ENCODE measurements at places on chromosomes 7 and 10.

GRCh38 chr7:46764100-46764936 lies 817.6 kb downstream of the TNS3 start:
- no peak for DNase-seq

DNA sequence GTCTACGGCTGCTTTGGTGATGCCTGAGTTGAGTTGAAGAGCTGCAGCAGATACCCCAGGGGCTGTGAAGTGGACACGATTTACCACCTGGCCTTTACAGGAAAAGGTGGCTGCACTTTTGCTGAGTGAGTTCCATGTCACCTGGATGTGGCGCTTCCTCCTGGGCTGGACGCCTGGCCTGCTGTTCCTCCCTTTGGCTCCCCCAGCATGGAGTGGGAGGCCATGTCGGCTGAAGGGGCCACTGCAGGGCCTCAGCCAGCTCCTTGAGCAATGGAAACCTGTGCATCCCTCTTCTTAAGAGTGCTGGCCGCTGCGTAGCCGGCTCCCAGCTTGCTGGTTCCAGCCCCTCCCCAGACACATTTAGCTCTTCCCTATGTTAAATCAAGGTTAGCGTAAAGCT lies 221.0 kb downstream of the GLRX3 start:
- peak; percentile 56 for DNase-seq

- DNase-seq, result no peak
Measured at GRCh38 chr7:33901199-33901598, 4.1 kb upstream of the BMPER start.

GRCh38 chr7:140966561-140967233 lies 42.0 kb upstream of the BRAF start:
- DNase-seq, result no peak

- DNase-seq, result no peak
Measured at GRCh38 chr10:59384761-59385160, 22.4 kb upstream of the FAM13C start.
